ENCODE measurements at places on chromosomes 6 and 20. TPM values are rescaled to one million over a fixed set of nuclear protein-coding genes. Genes with fewer than 3 reads are reported as not detected.

- DNase-seq: peak; percentile 43
Observed at GRCh38 chr6:126701676-126702560, 362.0 kb downstream of the CENPW start.

The NOTCH4 gene
- total RNA-seq: 2.2 TPM

The SCUBE3 gene
- not detected for total RNA-seq

The GPX6 gene
- not detected for total RNA-seq

The ETV7 gene
- 14.4 TPM for total RNA-seq

All from M059J (cell line).